ENCODE measurements at places on chromosomes 5 and 9.

GRCh38 chr9:100011062-100011681, 87.6 kb downstream of the ERP44 start:
- peak; percentile 52 for DNase-seq

GRCh38 chr9:16309469-16310271, 560.8 kb downstream of the BNC2 start:
- DNase-seq = peak; percentile 88

DNA sequence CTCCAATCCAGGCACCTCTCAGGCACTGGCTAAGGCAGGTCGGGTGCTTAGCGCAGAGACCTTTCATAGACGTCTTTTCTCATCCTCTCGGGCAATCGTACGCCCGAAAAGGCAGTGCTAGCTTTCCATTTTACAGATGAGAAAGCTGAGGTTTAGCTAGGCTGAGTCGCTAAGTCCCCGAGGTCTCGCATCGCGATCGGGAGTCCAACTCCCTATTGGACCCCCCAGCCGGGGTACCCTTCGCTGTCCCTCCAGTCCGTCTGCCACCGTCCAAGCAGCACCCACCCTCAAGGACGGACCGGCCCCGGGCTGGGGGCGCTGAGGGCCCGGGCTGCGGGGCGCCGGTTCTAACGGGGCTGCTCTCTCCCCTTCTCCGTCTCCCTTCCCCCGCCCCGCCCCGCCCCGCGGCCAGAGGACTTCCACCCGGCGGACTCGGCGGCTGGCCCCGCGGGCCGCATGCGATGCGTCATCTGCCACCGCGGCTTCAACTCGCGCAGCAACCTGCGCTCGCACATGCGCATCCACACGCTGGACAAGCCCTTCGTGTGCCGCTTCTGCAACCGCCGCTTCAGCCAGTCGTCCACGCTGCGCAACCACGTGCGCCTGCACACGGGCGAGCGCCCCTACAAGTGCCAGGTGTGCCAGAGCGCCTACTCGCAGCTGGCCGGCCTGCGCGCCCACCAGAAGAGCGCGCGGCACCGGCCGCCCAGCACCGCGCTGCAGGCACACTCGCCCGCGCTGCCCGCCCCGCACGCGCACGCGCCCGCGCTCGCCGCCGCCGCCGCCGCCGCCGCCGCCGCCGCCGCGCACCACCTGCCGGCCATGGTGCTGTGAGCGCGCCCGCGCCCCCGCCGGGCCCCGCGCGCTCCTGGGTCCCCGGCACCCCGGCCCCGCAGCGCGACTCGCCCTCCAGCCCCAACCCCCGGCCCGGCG, 12.5 kb upstream of the EXOSC2 start:
- peak; percentile 72 for DNase-seq

DNA sequence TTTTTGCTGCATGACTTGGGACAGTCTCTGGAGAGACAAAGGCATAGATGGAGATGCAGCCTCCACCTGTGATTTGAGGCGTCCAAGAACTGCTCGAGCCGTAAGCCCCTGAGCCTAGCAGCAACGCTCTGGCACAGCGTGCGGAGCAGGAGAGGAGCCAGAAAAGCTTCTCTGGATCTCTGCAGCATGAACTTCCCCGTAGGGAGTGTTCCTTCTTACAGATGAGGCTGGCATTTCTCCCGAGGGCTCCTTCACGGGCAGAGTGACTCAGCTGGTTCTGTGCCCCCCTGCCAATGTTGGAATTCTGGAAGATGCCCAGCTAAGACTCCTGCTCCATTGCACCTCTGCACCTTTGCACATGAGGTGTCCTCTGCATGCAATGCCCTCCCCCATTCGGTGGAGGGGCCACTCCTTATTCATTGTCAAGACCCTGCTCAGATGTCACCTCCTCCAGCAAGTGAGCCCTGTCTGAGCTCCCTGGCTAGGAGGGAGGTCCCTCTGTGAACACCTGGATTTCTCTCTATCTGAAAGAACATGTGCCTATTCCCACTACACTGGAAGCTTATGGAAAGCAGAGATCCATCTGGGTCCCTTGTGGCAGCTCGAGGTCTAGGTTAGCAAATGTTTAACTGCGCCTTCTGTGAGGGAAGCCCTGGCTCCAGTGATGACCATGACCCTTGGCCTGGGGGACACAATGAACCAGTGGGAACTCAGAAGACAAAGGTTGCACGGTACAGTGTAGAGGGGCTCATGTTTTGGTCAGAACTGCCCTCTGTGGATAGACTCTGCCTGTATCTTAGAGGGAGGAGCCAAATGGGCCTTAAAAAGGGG, 39.6 kb downstream of the SH3PXD2B start:
- DNase-seq = peak; percentile 87

DNA sequence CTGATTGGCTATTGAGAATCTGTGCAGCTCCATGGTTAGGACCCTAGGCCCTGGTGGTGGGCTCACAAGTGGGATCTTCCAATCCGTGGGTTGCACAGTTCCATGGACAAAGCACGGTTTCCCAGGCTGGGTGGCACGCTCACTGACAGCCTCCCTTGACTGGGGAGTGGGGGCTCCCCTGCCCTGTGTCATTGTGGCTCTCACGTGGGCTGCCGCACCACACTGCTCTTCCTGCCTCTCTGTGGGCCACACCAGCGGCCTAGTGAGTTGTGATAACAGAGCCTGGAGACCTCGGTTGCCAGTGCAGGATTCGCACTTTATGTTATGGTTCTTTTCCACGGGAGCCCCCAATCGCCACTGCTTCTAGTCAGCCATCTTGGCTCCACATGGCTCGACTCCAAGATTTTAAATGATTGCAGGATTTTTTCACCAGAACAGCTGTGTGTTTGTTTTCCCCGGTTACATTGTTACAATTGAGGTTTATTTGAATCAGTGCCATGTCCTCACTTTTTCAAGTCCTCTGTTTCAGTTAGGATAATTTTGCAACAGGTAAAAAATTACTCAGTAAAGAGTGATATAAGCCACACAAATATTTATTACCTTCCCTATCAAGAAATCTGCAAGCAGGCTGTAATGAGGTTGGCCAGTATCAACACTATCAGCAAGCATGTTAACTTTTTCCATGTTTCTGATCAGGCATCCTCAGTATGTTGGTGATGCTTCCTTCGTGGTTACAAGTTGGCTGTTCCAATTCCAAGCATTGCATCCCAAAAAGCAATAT, 253.8 kb downstream of the ZNF608 start:
- peak; percentile 42 for DNase-seq

DNA sequence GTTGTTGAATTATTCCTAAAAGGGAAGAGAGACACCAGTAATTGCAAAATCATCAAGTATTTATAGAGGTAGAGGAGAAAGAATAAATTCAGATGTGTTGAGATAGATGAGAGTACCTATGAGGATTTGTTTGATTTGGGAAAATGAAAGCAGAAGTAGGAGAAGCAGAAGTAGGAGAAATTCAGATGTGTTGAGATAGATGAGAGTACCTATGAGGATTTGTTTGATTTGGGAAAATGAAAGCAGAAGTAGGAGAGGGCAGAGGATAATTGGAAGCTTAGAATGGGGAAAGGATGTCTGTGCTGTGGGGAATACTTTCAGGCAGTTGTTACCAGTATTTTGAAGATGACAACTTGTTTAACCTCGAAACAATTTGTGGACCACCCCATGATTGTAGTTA, 35.1 kb upstream of the ZCCHC7 start:
- DNase-seq = no peak

GRCh38 chr5:148186248-148187003, 16.4 kb upstream of the SPINK6 start:
- DNase-seq = peak; percentile 7

- no peak for DNase-seq
These were observed 167.6 kb downstream of the TMEM38B start for GRCh38 chr9:105861972-105862371.

DNA sequence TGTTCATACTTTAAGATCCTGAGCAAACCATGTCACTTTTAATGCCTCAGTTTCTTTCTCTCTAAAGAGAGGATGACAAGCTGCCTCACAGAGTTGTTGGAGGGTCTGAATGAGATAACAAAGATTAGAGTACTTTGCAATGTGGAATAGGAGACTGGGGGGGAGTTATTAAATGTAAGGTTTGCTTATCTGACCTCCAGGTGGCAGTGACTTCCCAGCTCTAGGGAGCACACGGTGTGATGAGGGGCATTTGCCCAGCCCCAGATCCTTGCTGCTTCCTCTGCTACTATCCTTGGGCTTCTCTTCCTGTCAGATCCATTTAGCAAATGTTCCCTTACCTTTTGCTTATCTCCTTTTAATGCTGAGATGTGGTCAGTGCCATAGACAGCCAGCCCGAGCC, 30.7 kb downstream of the ENHO start:
- no peak for DNase-seq

- DNase-seq = no peak
These were observed 70.0 kb upstream of the SSBP2 start for GRCh38 chr5:81820863-81821262.

DNA sequence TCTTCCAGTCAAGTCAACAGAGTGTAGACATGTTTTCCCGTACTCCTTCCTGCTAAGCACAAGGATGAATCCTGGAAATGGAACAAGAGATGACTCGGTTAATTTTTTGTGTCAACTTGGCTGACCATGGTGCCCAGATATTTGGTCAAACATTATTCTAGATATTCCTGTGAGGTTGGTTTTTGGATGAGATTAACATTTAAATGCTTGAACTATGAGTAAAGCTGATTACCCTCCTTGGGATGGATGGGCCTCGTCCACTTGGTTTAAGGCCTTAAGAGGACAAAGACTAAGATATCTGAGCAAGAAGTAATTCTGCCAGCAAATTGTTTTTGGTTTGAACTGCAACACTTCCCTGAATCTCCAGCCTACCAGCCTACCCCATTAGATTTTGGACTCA, 338.1 kb upstream of the MSX2 start:
- no peak for DNase-seq

GRCh38 chr5:6527749-6528455, 79.2 kb downstream of the UBE2QL1 start:
- peak; percentile 13 for DNase-seq

- DNase-seq = peak; percentile 44
These were observed 2.7 kb downstream of the ANKRD33B start for GRCh38 chr5:10566543-10567068.

DNA sequence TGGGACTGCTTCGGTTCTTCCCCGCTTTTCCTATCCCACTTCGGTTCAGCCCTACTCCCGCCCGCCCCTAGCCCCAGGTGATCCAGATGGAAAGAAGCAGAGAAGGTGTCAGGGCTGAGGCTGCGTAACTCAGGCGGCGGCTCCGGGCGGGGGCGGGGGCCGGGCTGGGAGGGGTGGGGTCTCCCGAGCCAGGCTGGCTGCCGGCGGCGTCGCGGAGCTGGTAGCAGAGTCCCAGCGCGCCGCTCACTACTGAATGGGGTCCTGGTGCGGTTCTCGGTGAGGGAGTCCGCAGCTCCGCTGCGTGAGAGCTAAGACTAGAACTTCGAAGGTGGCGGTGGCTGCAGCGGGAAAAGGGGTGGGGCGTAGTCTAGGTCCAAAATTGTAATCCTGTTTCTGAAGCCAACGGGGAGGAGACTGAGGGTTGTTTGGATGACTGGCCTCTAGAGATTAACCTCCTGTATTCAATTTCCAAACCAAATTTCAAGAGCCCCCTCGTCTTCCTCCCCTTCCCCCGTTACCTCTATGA, 1.4 kb downstream of the PRR16 start:
- peak; percentile 61 for DNase-seq

DNA sequence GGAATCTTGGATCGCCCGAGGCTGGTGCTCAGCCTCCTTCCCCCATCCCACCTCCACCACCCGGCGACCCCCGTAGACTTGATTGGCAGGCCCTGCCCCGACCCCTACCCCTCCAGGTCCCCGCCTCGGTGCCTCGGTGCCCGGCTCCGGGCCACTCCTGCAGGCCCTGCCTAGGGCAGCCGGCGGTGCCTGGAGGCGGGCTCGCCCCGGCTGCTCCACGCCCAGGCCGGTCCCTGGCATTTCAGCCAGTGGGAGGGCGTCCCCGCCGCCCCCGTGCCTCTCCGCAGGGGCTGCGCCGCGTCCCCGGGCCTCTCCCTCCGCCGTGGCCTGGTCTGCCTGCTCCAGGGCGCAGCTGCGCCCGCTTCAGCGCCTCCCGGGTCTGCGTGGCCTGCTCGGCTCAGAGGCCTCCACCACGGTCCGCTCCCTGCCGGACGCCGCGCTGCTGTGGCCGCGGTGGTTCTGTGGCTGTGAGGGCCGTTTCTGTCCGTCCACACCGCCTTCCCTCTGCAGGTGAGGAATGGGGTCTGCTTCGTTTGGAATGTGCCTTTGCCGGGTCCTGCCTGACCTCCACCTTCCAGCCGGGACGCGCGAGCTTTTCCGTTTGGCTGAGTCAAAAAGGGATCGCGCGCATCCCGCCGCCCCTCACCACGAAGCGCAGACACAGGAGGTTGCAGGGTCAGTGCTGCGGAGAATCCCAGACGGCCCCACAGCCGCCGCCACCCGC, 48.3 kb upstream of the IRX4 start:
- DNase-seq = peak; percentile 63

GRCh38 chr5:12566441-12566840, 662.2 kb upstream of the CTNND2 start:
- DNase-seq = no peak

- DNase-seq = no peak
These were observed 75.3 kb upstream of the NR4A3 start for GRCh38 chr9:99746406-99746805.

GRCh38 chr5:155929112-155929511, 397.9 kb upstream of the SGCD start:
- no peak for DNase-seq

DNA sequence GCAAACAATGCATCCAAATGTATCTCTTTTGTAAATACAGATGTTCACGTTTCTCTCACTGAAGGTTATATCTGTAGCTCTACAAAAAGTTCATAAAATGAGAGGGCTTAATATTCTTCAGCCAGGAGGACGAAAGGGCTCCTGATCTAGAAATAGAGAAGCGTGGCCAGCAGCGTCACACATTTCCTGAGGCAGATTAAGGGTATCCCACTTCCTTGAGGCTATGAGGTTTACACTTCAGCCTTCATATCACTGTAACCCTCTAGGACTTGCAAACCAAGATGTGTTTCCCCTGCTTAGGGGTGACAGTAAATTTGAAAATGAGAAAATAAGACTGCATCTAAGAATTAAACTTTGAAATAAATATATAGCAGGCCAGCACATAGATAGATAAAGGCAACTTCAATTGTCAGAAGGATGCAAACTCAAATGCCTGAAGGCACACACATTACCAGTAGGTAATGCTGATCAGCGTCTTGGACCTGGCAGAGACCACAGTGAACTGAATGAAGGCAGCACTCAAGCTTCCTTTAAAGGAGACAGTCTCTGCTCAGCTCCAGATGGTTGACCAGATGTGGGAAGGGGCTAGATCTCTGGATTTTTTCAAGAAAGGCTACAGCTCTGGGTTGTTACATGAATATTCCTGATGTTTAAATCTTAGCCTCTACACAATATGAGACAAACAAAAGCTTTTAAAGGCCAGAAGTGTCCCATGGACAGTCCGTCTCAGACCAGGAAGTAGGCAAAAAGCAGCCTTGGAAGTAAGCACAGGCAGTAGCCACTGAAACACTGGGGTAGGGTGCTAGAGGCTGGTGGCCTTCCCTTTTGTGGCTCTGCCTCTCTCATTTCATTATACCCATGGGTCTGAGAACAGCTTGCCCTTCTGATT, 197.7 kb downstream of the MCTP1 start:
- DNase-seq = no peak
